ENCODE measurements at places on chromosomes 3 and 15.

GRCh38 chr15:83837945-83838571 is 184.1 kb downstream of the ADAMTSL3 start:
- no peak for DNase-seq

DNA sequence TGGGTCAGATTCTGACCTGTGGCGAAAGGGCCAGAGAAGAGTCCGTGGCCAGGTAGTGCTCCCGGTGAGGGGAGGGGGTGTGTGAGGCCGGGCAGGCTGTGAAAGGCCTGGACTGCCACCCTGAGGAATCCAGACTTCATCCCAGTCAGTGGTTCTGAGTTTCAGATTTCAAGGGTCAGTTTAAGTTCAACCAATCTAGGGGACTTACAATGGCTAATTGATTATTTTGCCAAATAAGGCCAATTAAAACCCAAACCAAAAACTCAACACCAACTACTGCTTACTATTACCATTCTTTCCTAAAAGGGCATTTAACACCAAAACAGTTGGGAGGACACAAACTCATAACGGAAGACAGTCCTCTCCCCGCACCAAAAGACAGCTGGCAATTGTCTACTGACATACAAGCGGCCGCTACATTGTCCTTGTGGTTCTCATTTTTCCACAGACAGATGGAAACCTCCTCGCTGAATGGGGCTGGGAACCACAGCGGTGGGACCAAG is 30.5 kb downstream of the TMEM44 start:
- no peak for DNase-seq

DNA sequence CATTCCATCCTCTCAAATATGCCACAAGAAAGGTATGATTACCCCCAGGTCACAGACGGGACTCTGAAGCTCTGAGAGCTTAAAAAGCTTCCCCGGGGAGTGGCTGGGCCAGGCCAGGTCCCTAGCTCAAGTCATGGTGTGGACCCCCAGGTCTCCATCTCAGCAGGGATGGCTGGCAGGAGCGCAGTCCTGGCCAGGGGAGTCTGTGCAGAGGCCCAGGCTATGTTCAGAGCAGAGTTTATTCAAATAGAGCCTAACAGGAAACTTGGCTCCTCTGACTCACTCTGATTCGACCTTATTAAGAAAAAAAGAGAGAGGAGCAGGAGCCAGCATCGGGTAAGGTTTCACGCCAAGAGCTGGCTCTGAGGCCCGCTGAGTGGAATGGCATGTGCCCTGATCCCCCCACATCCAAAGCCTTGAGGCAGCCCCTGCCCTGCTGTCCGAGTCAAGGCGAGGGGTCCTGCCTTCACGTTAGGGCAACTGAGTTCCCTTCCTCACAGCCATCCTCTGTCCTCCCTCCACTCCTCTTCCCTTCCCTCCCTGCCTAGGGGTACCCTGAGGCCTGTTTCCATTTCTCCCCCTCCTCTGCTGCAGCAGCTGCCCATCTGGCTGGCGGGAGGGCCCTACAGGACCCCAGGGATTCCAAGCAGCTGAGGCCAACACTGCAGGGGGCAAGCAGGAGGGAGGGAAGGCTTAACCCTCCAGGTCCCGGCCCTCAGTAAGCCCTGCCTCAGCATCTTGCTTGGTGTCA is 1.9 kb upstream of the LOXL1 start:
- no peak for DNase-seq

- DNase-seq, result no peak
These were observed 406.1 kb downstream of the TBC1D5 start for GRCh38 chr3:17336291-17336690.

- DNase-seq, result no peak
These were observed 31.8 kb downstream of the UPK1B start for GRCh38 chr3:119205209-119205608.

GRCh38 chr3:63251499-63251898 is 26.6 kb upstream of the SYNPR start:
- no peak for DNase-seq

DNA sequence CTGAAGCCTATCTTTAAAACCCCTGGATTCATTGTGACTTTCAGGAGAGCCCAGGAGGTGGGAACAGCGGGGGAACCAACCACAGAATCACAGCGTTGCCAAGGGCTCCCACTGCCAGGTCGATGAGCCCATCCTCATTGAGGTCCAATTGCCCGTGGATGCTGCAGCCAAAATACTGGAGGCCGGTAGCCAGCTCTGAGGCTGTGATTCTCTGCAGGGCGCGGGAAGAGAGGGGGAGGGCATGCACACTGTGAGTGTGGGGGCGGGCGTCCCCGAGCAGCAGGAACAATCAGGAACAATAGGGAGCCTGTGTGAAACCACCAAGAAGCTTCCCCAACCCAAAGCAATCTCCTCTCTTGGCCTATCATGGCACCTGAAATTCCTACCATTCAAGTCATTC is 53.4 kb downstream of the FEM1B start:
- no peak for DNase-seq

DNA sequence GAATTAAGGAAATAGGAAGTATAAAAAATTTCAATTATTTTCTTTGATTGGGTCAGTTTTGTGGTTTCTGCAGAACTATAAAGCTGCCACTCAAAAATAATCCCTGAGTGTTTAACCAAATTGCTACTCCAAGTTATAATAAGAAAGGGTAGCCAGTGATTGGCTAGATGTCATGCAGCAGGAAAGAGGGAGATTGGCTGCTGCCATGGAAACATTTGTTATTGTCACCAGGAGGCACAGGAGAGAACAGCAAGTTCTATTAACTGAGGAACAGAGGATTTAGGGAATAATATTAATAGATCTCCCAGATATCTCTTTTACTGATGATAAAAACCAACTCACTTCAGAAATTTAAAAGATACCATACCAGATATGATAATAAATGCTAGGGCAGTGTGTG is 42.6 kb downstream of the CLDN1 start:
- DNase-seq, result no peak

DNA sequence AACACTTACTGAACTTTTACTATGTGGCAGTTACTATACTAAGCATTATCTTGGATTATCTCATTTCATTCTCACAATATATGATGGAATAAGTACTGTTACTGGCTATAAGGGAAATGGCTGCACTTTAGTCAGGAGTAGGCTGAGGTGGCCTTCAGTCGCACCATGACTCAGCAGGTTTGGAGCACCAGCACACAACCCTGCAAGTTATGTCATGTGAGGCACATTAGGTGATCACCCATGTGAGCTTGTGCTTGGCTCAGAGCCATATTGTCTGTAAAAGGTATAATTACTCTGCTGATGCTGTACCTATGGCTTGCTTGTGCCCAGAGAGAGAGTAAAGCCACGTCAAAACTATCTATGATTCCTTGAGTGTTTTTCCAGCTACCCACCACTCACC is 54.1 kb upstream of the TIPARP start:
- no peak for DNase-seq

- no peak for DNase-seq
These were observed 3.3 kb downstream of the PPP4R2 start for GRCh38 chr3:72999951-73000350.

DNA sequence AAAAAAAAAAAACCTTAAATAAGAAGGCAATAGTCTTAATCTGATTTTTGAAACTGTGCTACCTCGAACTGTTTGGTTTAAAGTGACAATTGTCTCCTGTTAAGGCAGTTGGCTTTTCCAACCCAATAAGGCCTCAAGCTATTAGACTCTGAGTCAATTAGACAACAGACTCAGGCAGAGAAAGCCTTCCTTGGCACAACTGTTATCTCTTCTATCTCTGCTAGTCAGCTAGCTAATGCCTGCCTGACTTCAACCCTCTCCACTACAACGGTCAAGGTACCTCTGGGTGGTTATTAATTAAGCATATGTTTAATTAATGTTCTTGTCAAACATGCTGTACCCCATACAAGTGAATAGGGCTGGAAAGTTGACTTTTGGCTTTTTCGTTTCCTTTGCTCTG is 110.2 kb upstream of the NLGN1 start:
- DNase-seq, result no peak
